GM12891 (cell line): ENCODE measurements at places on chromosomes 3 and 15.

DNA sequence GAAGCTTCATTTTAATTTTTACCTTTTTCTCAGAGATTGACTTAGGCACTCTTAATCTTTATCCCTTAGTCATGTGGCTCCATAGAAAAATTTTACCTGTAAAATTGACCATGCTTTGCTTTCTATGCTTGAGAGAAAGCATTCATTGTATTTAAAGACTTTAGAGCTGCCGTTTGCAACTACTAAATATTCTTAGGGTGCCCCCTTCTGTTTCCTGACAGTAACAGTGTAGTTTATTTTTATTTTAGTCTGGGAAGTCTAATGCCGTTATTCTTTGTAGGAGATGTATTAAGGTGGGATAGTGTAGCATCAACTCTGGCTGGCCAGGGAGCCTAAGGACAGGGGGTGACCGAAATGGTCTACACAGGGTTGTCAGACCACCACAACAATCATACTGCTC, 84.5 kb upstream of the SYNPR start:
- no peak for DNase-seq

- no peak for DNase-seq
Observed at GRCh38 chr3:191435981-191436380, 25.0 kb upstream of the PYDC2 start.

DNA sequence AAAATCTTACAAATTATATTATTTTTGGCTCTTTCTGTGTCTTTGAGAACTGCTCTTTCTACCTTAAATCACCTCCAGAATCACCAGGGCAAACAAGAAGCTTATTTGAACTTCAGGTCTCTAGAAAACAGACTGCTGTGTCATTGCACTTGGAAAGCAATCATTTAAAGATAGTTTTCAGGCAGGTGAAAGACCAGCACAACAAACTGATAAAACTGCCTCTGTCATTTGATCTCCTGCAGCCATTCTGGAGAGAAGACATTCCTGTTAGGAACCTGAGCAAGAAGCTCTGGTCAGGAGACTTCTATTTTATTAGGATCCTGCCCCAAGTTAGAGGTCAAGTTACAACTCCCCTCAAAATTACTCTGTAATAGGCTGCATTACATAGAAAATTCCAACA, 50.7 kb upstream of the AP4E1 start:
- DNase-seq = no peak

DNA sequence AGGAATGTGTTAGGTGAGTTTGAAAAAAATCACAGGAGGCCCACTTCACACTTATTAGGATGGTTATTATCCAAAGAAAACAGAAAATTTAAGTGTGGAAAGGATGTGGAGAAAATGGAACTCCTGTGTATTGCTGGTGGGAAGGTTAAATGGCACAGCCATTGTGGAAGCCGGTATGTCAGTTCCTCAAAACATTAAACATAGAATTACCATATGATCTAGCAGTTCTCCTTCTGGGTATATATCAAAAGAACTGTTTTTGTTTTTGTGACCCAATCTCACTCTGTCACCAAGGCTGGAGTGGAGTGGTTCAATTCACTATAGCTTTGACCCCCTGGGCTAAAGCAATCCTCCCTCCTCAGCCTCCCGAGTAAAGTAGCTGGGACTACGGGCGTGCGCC, 10.4 kb upstream of the ZFYVE19 start:
- no peak for DNase-seq

DNA sequence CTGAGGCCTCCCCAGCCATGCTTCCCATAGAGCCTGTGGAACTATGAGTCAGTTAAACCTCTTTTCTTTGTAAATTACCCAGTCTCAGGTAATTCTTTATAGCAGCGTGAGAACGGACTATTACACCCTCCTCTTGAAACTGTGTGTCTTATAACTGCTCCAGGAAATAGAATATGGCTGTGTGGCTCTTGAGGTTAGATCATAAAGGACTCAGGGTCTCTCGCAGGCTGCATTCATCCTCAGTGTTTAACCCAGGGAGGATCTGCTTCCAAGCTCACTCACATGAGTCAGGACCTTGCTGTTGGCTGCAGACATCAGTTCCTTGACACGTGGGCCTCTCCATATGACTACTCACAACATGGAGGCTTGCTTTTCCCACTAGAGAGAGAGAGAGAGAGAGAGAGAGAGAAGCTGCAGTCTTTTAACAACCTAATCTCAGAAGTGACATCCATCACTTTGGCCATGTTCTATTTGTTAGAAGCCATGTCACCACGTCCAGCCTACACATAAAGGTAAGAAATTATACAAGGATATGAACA, 114.3 kb upstream of the UBE2E1 start:
- no peak for DNase-seq

- no peak for DNase-seq
Observed at GRCh38 chr3:130671545-130672312, 74.9 kb downstream of the PIK3R4 start.

DNA sequence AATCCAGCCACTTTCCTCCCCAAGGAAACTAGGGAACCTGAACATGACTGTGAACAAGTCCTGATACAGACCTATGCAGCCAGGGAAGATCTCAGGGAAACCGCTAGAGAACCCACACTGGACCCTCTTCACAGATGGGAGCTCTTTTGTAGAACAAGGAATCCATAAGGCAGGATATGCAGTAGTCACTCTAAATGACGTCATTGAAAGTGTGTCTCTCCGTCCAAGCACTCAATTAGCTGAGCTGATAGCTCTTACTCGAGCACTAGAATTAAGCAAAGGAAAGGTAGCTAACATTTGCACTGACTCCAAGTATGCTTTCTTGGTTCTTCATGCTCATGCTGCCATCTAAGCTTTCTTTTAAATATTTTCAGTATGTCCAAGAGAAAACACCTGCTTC, 10.0 kb upstream of the SMCO1 start:
- DNase-seq = no peak

DNA sequence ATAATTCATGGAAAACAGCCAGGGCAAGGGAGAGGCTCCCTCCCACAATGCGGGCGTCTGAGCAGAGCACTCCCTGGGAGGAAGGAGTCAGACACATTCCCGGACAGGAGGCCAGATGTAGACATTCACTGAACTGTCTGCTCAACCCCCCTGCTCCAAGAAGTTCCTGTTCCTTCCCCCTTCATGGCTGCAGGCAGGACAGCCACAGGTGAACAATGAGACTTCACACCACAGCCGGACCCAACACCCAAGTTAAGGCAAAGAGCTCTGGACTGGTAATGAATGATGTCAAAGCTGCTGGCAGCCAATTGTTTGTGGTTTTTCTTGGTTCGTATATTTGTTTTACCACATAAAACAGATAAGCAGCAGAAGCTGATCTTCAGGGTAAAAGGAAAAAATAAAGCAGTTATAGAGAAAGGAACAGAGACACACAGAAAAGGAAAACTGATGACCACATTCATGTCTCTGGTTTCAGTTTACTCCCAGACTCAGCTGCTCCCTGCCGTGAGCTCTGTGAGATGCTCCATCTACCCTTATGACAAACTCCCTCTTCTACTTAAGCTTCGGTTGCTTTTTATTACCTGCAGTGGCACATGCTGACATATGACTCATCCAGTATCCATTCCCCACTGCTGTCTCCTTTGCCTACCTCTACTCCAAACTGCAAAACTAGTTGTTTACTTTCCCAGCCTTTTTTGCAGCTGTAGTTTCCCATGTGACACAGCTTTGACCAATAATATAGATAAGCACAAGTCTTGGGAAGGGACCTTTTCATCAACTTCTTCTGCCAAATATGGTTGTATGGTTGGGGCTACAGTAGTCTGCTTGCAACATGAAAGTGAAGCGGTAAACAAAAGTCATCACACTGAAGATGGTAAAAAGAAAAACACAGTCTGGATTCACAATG, 33.1 kb downstream of the DZIP1L start:
- DNase-seq = no peak

GRCh38 chr3:11197484-11197883, 43.2 kb downstream of the HRH1 start:
- DNase-seq = no peak

DNA sequence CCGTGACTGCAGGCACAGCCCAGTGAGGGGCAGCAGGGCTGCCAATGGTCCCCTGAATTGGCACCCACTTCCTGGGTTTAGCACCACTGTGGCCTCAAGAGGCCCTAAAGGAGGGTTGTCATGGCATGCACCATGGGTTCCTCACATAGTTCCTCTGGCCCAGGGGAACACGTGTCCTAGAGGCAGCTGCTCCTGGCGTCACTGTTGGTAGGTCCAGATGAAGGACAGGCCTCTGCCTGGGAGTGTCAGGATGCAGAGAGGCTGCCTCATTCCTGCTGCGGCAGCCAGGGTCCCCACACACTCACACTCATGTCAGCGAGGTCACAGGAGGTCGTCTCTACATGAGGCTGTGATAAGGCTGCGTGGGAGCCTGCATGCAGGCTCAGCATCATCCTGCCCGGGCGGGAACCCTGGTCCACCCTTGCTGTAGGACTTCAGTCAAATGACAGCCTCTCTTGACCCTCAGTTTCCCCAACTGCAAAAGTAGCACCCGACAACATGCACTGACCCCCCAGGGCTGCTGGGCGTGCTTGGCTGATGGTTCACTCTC, 26.1 kb upstream of the SFMBT1 start:
- no peak for DNase-seq

GRCh38 chr3:24161841-24162240, 216.8 kb downstream of the NR1D2 start:
- no peak for DNase-seq

- DNase-seq = no peak
Observed at GRCh38 chr3:125140818-125141595, 71.5 kb downstream of the SLC12A8 start.

DNA sequence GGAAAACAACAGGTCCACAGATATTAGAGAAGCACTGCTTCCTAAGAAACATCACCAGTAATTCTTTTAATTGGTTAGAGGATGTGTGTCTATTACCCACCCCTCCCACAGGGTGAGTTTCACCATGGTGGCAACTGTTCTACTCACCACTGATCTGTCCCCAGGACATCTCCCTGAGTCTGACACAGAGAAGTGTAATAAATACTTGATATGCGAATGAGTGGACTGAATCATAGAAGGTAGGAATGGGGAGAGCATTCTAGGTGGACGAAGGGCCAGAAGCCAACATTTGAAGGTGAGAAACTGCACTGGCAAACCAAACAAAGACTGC, 452.7 kb upstream of the PROK2 start:
- DNase-seq = no peak

DNA sequence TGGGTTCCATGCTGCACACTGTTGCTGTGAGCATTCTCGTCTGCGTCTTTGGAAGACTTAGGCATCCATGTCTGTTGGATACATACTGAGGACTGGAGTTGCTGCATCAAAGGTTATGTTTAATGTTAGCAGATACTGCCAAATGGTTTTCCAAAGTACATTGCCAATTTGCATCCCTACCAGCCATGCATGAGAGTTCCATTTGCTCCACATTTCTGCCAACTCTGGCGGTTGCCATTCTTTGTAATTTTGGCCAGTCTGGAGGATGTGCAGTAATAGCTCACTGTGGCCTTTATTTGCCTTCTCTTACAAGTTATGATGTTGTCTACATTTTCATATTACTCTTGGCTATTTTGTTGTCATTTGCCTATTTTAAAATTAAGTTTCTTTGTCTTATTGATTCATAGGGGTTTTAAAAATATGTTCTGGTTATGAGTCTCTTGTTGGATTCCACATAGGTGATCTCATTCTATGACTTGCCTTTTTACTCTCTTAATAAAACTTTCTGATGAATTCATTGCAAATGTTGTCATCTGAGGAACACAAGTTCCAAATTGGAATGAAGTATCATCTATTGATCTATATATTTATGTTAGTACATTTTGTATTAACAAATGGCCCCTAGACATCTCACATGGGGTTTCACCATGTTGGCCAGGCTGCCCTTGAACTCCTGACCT, 42.1 kb downstream of the FBLN2 start:
- DNase-seq = no peak

- DNase-seq = no peak
Observed at GRCh38 chr3:175073219-175073905, 214.2 kb downstream of the NAALADL2 start.
